ENCODE measurements at places on chromosomes 1 and 21.

DNA sequence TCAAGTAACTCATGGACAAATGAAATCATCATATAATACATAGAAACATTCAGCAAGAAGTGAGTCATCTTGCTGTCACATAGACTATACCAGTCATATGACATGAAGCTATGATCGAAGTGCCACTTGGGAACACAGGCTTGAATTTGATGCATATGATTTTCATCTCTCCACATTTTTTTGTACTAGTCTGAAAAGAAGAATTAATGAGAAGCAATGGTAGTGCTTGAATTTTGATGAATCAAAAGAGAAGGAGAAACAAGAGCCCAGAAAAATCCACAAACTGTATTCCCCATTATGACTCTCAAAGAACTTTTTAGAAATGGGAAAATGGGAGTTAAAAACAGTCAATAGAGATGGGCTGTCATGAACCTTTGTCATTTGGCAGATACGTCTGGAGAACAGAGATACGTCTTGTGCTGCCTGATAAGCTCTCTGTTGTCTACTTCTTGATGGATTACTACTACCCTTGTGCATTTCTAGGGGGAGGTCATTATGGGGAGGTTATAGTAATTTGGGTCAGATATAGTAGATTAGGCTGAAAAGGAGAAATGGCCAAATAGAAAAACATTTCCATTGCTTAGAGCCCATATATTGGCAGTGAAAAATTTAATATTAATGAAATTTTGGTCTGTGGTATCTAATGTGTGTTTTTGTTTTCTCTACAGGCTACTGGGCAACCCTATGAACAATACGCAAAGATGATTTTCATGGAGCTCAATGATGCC lies 8.0 kb upstream of the LEPR start:
- H3K27ac ChIP-seq: no peak overlapping the region
- no peak for DNase-seq
- H3K36me3 ChIP-seq: no peaks in the 10 kb centered on the region
- H3K27me3 ChIP-seq: no peaks in the 10 kb centered on the region

DNA sequence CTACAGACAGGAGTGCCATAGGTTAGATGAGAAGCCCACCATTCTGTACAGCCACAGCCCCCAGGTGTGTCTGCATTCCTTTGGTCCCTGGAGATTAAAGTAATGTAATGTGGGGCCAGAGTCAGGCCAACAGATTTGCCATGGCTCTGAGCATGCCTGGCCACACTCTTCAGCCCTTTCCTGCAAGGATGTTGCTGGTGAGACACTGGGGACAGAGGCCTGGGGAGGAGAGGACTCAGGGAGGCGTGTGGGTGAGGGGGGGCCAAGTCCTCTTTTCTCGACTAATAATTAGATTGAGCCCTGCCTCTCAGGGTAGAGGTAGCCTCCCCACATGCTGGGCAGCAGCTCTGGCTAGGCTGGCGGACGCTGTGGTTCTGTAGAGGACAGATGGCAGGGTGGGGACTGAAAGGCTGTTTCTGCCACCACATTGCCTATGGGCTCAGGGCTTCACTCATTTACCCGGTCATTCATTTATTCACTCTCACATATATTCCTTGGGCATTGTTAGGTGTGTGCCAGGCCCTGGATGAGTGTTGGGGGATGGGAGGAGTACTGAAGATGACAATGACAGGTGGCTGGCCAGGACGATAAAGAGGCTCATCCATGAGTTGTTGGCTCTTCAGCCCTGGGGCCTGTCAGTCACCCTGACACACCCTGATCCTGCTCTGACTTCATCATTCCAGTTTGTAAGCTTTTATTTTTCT lies 7.1 kb upstream of the PRCC start:
- DNase-seq: no peak
- H3K4me1 ChIP-seq: no peaks in the 10 kb centered on the region
- no peak overlapping the region for H3K4me3 ChIP-seq
- H3K27ac ChIP-seq: no peak overlapping the region
- H3K36me3 ChIP-seq: no peaks in the 10 kb centered on the region

DNA sequence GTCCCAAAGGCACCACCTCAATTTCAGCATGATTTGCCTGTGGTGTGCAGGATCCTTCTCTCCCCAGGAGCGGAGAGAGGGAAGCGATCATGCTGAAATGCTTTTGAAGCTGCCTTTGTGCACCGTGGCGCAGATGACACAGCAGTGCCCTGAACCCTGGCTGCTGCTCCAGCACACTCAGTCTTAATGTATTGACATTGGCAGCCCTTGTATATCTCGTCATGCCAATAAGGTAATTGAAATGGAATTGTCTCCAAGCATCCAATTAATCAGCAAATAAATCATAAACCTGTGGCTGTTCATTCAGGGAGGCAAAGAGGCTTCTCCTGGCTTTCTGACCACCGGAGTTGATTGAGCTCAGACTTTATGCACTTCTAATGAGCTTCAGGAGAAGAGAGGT lies 139.8 kb downstream of the KAZN start:
- H3K36me3 ChIP-seq: no peaks in the 10 kb centered on the region
- no peak overlapping the region for H3K27ac ChIP-seq
- no peaks in the 10 kb centered on the region for H3K27me3 ChIP-seq
- no peak overlapping the region for H3K4me3 ChIP-seq

- H3K4me1 ChIP-seq: peaks cover 19% of the 10 kb centered on the region
- DNase-seq: no peak
- no peaks in the 10 kb centered on the region for H3K27me3 ChIP-seq
- H3K4me3 ChIP-seq: peak overlapping the region; percentile 28
Measured at GRCh38 chr1:172180501-172181285, 239.8 kb upstream of the C1orf105 start.

DNA sequence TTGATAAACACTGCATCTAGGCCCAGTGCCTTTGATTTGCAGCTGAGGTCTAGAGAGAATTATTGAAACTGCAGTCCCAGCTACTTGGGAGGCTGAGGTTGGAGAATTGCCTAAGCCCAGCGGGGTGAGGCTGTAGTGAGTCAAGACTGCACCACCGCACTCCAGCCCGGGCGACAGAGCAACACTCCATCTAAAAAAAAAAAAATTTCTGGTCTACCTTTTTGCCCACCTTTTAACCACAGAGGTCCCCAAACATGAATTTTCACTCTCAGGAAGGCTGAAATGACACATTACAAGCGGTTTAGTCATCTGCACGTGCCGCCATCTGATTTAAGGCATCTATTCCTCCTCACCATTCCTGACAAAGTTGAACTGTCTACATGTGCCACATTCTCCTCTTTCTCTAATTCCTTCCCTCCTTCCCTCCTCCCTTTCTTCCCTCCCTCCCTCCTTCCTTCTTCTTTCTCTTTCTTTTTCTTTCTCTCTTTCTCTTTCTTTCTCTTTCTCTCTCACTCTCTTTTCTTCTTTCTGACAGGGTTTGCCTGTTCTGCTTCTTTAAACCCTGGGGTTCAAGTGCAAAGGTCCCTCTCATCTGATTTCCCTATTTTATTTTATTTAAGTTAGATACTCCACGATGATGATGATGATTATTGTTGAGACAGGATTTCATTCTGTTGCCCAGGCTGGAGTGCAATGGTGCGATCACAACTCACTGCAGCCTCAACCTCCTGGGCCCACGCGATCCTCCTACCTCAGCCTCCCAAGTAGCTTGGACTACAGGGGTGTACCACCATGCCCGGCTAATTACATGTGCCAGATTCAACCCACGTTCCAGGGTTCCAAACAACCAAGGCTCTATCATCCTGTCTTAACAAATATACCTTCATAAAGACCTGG lies 3.0 kb upstream of the SOD1 start:
- H3K27me3 ChIP-seq: no peaks in the 10 kb centered on the region
- DNase-seq: no peak
- H3K4me1 ChIP-seq: no peaks in the 10 kb centered on the region
- no peak overlapping the region for H3K27ac ChIP-seq

DNA sequence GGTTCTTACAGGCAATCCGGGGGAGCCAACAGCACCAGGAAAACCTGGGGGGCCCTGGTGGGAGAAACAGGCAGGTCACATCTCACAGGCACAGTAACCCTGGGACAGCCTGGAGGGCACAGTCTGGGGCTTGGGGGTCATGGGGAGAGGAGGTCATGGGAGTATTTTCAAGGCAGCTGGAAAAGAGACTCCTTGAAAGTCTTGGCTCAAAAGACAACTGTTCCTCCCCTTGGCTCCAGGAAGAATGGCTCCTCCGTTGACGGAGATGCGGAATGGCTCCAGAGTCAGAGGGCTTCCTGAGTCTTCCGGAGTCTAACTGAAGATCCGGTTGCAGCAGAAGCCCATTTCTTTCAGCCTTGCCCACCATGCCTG lies 25.9 kb upstream of the PEF1 start:
- H3K27ac ChIP-seq: peak overlapping the region; percentile 68
- no peaks in the 10 kb centered on the region for H3K36me3 ChIP-seq
- peak overlapping the region; percentile 40 for H3K4me3 ChIP-seq
- H3K4me1 ChIP-seq: no peaks in the 10 kb centered on the region
- no peaks in the 10 kb centered on the region for H3K27me3 ChIP-seq

- no peaks in the 10 kb centered on the region for H3K4me1 ChIP-seq
- H3K27ac ChIP-seq: no peak overlapping the region
- no peaks in the 10 kb centered on the region for H3K36me3 ChIP-seq
- no peaks in the 10 kb centered on the region for H3K27me3 ChIP-seq
- no peak overlapping the region for H3K4me3 ChIP-seq
- DNase-seq: no peak
Measured at GRCh38 chr1:243393096-243393495, 137.3 kb downstream of the SDCCAG8 start.

GRCh38 chr1:79895573-79895972 lies 889.0 kb upstream of the ADGRL4 start:
- DNase-seq: no peak
- H3K36me3 ChIP-seq: no peaks in the 10 kb centered on the region
- no peaks in the 10 kb centered on the region for H3K27me3 ChIP-seq
- no peak overlapping the region for H3K27ac ChIP-seq

DNA sequence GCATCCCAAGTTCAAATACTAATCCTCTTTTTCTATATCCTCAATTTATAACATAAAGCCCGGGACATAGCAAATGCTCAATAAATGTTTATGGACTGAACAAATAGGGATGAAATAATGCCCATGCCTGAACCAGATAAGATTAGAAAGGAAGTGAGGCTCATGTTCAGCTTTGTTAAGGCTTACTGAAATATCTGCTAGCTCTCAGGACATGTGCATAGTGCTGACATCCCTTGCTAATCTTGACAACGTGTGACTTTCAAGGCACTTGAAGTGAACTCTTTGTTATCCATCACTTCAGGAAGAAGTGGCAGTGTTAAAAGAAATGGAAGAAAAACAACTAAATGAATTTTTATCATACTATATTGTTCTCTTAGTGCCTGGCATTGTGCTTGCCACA lies 260.3 kb upstream of the SGIP1 start:
- H3K36me3 ChIP-seq: no peaks in the 10 kb centered on the region
- H3K4me3 ChIP-seq: no peak overlapping the region
- H3K27me3 ChIP-seq: no peaks in the 10 kb centered on the region

GRCh38 chr1:236507022-236507700 lies 16.6 kb upstream of the LGALS8 start:
- no peaks in the 10 kb centered on the region for H3K27me3 ChIP-seq
- peak overlapping the region; percentile 84 for H3K27ac ChIP-seq
- H3K4me1 ChIP-seq: peaks cover 13% of the 10 kb centered on the region
- H3K36me3 ChIP-seq: no peaks in the 10 kb centered on the region
- H3K4me3 ChIP-seq: no peak overlapping the region
- DNase-seq: no peak

GRCh38 chr1:51327386-51327785 lies 3.0 kb downstream of the TTC39A start:
- no peaks in the 10 kb centered on the region for H3K36me3 ChIP-seq
- H3K4me3 ChIP-seq: no peak overlapping the region
- H3K4me1 ChIP-seq: peaks cover 27% of the 10 kb centered on the region
- H3K27me3 ChIP-seq: no peaks in the 10 kb centered on the region
- H3K27ac ChIP-seq: peak overlapping the region; percentile 90

- H3K4me1 ChIP-seq: no peaks in the 10 kb centered on the region
- DNase-seq: no peak
- no peak overlapping the region for H3K4me3 ChIP-seq
- no peaks in the 10 kb centered on the region for H3K27me3 ChIP-seq
- H3K36me3 ChIP-seq: no peaks in the 10 kb centered on the region
- no peak overlapping the region for H3K27ac ChIP-seq
Measured at GRCh38 chr1:65440322-65440900, 19.9 kb downstream of the LEPR start.

GRCh38 chr21:32958288-32959002 lies 67.3 kb upstream of the OLIG2 start:
- no peaks in the 10 kb centered on the region for H3K4me1 ChIP-seq
- no peak overlapping the region for H3K4me3 ChIP-seq
- H3K36me3 ChIP-seq: no peaks in the 10 kb centered on the region
- H3K27me3 ChIP-seq: no peaks in the 10 kb centered on the region

DNA sequence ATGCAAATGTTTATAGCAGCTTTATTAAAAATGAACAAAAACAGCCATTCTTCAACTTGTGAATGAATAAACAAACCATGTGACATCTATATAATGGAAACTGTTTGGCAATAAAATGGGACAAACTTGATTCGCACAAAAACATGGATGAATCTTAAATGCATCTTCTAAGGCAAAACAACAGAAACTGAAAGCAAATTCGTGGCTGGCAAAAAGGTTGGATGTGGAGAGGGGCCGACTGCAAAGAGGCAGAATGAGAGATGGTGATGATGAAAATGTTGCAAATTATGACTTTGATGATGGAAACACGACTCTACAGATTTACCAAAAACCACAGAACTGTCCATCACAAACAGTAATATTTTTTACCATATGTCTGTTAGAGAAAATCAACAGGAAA lies 327.0 kb upstream of the NR5A2 start:
- DNase-seq: no peak
- H3K4me1 ChIP-seq: no peaks in the 10 kb centered on the region
- H3K4me3 ChIP-seq: no peak overlapping the region
- no peak overlapping the region for H3K27ac ChIP-seq
- no peaks in the 10 kb centered on the region for H3K36me3 ChIP-seq

DNA sequence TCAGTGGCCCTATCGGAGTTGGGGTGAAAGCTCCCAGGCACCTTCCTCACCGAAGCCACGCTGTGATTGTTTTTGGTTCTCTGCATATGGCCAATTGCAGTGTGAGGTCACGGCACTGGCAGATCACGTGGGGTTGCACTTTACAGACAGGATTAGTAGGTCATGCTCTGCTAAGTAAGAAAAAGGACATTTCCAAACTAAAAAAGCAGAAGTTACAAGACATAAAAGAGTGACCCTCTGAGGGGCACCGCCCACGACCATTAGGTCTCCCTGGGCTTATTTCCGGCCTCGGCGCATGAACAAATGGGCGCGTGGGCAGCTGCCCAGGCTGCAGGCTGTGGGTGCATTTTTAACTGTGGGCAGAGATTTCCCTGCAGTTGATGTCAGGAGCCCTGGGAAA lies 2.0 kb downstream of the CAPN9 start:
- H3K4me3 ChIP-seq: no peak overlapping the region
- H3K4me1 ChIP-seq: peaks cover 24% of the 10 kb centered on the region
- H3K36me3 ChIP-seq: no peaks in the 10 kb centered on the region
- no peak overlapping the region for H3K27ac ChIP-seq
- DNase-seq: no peak
- H3K27me3 ChIP-seq: no peaks in the 10 kb centered on the region

GRCh38 chr1:215731699-215732098 lies 164.6 kb downstream of the KCTD3 start:
- no peak overlapping the region for H3K27ac ChIP-seq
- no peaks in the 10 kb centered on the region for H3K36me3 ChIP-seq
- no peaks in the 10 kb centered on the region for H3K27me3 ChIP-seq
- no peak for DNase-seq
- no peaks in the 10 kb centered on the region for H3K4me1 ChIP-seq

Data from right atrium auricular region (tissue), 2 donors.